ENCODE measurements at places on chromosomes 3 and 15.

DNA sequence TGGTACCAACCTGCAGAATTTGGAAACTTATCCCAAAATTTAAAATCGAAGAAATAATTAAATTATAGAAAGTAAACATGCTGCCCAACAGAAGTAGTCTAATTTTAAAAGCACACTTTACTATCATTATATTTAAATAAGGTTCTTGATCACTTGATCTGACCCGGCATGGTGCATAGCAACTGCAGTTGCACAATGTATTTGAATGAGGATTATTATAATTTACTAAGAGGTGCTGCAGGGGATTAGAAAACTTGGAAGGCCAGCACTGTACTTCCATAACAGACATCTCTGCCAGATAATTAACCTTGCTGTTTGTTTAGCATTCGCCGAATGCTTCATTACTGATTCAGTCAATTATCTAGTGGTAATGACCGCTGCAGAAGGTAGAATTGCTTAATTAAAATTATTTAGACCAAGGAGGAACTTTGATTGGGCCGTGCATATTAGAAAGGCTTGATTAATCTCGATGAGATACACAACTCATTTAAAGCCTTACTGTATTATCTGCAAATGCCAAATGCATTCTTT, 971.6 kb downstream of the ZPLD1 start:
- no peak for DNase-seq

DNA sequence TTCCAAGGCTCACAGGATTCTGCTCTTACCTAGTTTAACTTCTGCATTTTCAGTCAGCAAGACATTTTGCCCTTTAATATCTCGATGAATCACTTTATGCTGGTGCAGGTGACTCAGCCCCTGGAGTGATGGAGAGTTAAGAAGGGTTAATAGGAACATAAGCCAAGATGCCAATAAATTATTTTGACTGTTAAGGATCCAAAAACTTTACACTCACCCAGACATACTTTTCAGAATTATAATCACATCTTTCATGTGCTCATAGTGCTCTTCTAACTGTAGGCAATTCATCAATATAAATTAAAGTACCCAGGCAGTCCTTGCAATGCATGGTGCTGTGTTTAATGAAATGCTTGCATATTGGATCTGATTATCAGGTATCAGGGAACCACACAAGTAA, 164.1 kb upstream of the SLC2A2 start:
- peak; percentile 41 for DNase-seq

- DNase-seq, result no peak
These were observed 35.0 kb upstream of the TNFAIP8L3 start for GRCh38 chr15:51129535-51130188.

- DNase-seq, result peak; percentile 1
These were observed 252.0 kb upstream of the VEPH1 start for GRCh38 chr3:157755233-157755632.

DNA sequence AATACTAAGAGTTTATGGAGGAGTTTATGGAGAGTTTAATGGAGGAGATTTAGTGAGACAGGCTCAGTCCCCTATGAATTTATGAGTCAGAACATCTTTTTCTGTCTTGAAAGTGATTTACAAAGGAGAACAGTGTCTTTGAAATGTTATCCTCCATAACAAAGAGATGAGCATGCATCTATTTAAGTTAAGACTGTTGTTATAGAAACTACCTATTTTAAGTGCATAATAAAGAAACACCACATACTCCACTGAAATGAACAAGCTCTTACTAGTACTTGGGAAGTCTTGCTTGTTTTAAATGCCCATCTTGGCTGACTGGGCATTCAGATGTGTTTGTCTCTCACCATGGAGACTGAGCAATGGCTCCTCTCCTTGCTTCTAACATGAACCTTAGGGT, 118.7 kb upstream of the ACP3 start:
- DNase-seq, result no peak

DNA sequence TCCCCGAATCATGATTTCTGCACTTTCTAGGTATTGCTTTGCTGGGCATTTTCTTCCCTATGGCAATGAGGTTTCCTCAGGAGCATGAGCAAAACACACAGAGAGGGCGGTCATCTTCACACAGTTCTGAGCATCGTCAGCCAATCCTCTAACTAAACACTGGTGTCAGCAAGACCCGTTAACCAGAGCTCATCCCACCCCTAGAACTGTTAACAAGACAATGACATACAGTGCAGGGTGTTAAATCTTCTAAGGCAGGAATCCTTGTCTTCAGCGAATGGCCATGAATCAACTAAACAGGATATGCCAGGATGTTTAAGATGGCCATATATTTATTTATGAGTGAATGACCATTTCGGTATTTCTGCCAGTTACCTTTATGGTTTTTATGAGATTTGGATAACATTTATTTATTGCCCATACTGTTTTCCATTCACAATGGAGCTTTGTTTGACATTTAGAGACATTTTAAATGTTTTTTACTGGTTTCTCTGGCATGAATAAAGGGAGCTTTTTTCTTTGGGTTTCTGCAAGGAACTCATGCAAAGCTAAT, 411.5 kb upstream of the PROK2 start:
- DNase-seq, result no peak

DNA sequence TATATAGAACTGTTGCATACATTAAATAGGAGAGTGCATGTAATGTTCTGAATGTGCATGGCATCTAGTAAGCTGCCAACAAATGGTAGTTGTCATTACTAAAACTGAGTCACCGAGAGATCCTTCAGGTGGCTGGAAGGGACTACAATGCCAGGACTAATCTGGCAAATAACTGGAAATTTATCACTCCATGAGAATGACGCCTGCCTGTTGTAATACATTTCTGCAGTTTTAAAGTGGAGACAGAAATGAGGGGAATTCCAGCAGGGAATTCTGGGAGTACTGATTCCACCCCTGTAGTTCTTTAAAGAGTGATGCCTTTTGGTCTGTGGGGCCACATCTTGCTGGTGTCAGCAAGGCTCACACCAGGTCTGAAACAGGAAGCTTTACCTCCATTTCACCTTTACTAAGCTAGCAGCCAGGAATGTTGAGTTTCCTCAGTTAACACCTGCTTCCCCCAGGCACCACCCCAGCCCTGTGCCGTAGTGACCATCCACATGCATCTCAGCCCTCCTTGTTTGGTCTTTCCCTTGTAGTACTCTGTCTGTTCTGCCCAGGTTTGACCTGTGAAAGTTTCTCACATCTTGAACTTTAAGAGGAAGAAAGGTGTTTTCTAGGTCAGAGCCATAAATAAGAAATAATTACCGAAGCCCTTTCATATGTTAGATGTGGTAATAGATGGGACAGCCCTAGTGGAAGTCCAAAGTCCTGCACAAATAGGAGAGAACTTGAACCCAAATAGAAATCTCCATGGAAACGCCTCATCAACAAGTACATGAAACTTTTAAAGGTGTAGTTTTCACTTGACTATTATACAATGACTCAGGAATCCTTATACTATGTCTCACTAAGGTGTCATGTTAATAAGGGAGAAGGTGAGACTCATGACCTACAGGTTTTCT, 56.7 kb upstream of the LMOD3 start:
- DNase-seq, result no peak

DNA sequence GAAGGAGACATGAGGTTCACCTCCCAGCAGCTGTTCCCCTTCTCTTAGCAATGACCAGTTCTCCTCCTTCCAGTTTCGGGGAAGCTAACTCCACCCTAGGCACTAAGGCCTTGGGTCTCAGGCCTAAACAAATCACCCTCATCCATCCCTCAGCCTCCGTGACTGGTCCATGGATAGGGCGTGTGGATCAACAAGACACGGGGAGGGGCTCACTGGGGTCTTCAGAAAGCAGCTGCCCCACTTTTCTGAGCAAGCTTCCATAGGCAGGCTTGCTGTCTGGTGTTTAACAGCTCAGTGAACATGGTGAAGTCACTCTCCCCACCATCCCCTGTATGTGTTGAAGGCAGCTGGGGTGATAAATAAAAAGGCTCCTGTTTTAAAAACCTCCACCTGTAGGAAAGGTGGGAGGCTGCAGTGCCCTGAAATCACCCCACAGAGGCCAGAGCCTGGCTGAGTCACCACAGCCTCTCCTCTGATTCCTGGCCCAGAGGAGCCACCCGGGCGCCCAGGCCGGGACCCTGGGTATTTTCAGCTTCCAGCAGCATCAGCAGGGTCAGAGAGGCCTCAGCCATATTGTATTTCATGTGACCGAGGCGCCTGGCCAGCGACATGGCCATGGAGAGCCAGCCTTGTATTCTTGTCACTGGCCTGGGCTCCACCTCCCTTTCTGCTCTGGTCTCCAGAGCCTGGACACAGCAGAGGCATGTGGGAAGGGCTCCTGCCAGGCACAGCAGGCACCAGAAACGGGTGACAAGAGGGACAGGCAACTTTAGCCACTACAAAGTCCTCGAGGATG, 60.3 kb upstream of the HERC1 start:
- DNase-seq, result no peak

GRCh38 chr3:24854748-24855147, 360.1 kb upstream of the THRB start:
- DNase-seq, result no peak

DNA sequence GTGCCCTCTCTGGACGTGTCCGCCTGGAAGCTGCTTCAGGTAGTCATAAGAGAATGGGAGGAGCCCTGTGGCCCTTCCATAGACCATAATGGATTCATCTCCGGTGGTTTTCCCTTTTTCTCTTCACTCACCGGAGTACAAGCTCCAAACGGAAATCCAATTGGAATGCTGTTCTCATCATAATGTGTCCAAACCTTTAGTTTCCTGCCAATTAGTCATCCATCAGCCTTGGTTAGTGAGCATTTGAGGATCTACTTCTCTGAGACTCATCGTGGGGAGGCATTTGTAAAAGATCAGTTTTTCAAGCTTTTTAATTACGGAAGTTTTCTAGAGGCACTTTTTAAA, 34.9 kb downstream of the ABHD2 start:
- DNase-seq, result peak; percentile 41

DNA sequence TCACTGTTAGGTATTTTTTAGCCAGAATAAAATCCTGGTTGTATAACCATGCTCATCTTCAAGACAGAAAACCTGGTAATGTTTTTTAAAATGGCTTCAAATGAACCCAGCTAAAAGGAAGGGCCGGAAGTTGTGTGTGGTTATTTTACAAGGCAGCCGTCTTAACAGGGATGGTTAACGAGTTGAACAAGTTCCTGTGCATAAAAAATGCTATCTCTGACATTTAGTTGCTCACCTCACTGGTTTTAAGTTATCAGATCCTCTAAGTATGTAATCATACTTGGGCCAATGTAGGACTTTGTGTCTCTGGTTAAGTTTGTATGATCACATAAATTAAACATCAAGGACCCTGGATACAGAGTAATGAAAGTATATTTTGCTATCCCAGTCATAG, 2.1 kb downstream of the ATP11B start:
- peak; percentile 14 for DNase-seq

GRCh38 chr3:4749567-4750002, 229.7 kb upstream of the BHLHE40 start:
- DNase-seq, result no peak

DNA sequence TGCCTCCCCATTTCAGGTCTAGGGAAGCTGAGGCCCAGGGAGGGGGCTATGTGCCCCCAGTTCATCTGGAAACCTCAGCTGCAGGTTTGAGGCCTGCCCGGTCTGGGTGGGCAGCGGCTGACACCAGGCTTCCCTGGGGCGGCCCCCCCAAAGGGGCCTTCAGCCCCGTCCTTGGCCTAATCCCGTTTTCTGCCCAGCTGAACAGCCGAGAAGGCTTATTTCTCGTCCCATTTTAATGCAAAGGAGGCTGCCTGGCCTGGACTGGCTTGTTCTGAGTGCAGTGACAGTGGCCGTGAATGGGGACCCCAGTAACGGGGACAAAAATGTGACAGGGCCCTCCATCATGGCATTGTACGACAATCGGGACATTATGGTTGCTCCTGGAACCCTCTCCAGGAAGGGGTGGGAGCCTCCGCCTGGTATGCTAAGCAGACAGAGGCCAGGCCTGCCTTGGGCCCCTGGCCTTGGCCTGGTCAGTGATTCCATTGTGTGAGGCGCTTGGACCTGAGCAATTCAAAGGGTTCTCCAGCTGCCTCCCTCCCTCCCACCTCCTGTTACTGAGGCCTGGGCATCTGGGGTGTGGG, 93.9 kb downstream of the WNT7A start:
- DNase-seq, result no peak

DNA sequence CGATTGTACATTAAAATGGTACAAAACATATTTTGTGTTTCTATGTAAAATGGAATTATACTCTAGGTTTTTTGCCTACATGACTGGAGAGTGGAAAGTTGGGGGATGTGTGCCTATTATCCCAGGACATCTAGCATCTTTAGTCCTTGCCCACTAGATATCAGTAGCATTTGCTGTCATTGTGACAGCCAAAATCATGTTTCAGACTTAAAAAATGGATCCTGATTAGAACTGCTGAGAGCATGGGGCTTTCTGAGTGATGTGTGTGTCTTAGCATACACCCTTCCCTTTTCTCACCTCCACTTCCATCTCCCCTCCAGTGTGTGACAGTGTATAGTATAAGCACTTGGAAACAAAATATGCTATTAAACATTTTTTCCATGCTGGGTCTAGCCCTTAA, 13.3 kb downstream of the ARMC8 start:
- no peak for DNase-seq

DNA sequence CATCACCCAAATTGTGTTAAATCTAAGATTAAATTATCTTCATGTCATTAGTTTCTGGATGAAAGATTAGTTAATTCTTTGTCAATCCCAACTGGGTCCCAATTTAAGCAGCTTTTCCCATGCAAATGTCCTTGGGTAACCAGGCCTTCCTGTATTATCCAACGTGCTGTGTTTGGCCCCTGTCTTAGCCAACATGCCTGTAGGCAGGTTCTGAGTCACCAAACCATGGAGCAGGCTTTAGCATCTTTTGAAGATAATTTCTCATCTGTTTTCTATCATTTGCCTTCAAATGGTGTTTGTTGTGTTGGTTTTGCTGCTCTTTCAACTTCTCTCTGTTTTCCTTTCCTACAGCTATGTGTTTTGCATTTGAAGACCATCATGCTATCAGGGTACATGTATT, 216.2 kb downstream of the ITPR1 start:
- no peak for DNase-seq

DNA sequence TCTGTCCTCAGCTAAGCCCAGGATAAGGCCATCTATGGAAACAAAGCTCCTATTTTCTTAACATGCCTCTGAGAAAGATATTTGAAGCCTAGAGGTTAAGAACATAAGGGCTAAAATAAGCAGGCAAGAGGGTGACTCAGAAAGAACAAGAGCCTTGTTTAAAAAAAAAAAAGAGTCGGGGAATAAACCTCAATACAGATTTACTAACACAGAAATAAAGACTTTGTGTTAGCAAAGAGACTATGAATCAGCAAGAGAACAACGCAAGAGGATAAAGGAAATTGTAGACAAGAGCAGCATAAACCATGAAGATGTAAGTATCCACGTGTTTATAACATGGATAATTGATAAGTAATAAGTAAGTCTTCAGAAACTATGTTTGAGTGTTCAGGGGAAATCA, 36.0 kb downstream of the RAB27A start:
- no peak for DNase-seq

DNA sequence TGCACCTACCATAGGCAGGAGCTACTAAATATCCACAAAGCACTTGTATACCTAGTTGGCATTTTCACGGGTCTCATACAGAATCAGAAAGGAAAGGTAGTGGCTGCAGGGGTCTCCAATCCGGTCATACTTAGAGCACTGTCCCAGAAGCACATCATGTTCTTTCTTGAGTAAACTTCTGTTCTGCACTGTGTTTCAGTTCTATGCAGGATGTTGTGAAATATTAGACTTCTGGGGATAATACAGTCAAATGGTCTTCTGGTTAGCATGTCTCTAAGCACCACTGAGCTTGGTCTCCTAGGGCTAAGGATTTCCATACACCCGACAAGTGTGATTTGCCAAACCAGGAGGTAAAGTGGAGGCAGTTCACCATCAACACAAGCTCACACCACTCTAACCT, 27.9 kb downstream of the MINDY4B start:
- no peak for DNase-seq

GRCh38 chr3:97430601-97431000, 334.0 kb upstream of the ARL6 start:
- DNase-seq, result no peak

- DNase-seq, result no peak
These were observed 23.7 kb downstream of the CYP19A1 start for GRCh38 chr15:51314391-51315337.
